ENCODE measurements at places on chromosomes 5 and 9. TPM values are rescaled to one million over a fixed set of nuclear protein-coding genes. Genes with fewer than 3 reads are reported as not detected.

GRCh38 chr5:38764937-38765391 lies 80.8 kb upstream of the OSMR start:
- H3K36me3 ChIP-seq = no peaks in the 10 kb centered on the region
- no peak for DNase-seq
- H3K4me1 ChIP-seq = no peaks in the 10 kb centered on the region

DNA sequence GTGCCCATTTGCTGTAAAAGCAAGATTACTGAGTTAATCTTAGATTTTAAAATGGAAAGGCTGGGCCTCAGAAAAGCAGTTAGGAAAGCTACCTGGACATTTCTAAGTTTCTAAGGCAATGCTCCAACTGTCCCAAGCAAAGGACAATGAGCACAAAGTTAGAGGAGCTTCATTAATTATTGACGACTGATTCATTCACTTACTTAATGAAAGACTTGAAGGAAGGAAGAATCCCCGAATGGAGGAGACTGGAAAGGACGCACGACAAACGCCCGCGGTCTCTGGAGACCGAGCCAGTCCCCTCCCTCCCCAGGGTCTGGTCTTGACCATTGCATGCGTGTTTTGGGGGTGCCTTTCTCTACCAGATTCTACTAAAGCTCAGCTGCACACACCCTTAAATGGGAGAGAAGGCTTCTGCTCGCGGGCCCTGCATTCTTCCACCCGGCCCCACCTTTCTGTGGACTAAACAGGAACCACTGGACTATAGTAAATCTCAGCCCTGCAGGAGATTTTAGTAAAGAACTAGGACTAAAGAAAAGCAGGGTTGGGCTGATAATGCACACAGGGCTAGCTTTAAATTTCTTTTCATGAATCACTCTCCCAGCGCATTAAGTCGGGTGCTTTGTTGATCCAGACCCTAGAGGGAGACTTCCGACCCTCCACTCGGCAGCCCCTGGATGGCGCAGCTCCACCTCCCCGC lies 44.8 kb downstream of the CTSL start:
- H3K27ac ChIP-seq = no peak overlapping the region
- H3K36me3 ChIP-seq = no peaks in the 10 kb centered on the region
- no peaks in the 10 kb centered on the region for H3K4me1 ChIP-seq
- no peak overlapping the region for H3K4me3 ChIP-seq

DNA sequence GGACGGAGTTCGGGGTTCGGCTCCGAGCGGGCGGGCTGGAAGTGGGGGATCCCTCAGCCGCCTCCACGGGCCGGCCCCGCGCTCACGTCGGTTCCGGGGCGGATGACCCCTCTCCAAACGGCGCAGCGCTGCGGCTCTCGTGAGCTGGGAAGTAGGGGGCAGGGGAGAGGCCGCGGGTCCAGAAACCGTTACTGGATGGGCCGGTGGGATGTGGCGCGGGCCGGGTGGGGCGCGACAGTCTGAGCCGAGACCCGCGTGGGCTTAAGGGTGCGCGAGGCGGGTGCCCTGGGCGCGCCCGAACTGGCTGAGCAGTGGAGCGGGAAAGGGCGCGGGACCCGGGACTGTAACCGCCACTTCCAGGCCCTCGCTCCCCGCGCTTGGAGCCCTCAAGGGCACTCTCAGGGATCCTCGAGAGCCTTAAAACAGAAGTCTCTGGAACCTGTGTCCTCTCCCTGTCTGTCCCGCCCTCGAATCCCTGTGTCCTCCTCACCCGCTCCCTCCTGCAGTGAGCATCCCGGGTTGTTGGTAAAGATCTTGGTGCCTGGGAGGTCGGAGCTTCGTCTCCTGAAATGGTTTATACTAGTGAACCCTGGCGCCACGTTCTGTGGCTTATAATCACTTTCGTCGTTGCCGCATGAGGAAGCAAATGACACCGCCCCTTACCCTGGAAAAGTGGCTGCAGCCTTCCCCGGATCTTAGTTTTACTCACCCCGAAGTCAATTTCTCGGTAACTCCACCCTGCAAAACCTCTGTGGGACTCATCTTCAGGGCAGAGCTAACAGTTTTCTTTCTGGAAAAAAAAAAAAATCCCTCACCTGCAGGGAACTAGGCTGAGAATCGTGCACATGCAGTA lies 571 bp upstream of the MARCHF11 start:
- H3K36me3 ChIP-seq = no peaks in the 10 kb centered on the region
- H3K27me3 ChIP-seq = peaks cover 23% of the 10 kb centered on the region
- H3K4me1 ChIP-seq = no peaks in the 10 kb centered on the region
- no peak overlapping the region for H3K4me3 ChIP-seq
- no peak for DNase-seq

- no peak overlapping the region for H3K27ac ChIP-seq
- no peak for DNase-seq
- no peak overlapping the region for H3K4me3 ChIP-seq
Measured at GRCh38 chr5:88879724-88880123, 3.3 kb downstream of the MEF2C start.

DNA sequence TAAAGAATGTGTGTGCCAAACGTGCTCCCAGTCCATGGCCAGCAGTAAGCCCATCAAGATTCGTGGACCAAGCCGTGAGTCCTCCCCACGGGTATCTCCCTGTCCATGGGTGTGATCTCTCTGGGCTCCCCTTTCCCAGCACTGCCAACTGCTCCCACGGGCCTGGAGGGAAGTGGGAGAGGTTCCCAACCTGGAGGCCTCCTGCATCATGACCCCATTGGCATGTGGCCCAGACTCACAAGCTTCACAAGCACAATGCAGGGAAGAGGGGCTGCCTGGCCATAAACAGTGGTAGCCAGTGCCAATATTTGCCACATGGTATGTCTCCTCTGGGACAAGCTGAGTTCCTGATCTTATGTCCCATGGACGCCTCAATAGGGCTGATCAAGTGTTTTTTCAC lies 59.1 kb downstream of the ABLIM3 start:
- no peaks in the 10 kb centered on the region for H3K36me3 ChIP-seq
- H3K27ac ChIP-seq = no peak overlapping the region
- DNase-seq = no peak
- H3K4me3 ChIP-seq = no peak overlapping the region

DNA sequence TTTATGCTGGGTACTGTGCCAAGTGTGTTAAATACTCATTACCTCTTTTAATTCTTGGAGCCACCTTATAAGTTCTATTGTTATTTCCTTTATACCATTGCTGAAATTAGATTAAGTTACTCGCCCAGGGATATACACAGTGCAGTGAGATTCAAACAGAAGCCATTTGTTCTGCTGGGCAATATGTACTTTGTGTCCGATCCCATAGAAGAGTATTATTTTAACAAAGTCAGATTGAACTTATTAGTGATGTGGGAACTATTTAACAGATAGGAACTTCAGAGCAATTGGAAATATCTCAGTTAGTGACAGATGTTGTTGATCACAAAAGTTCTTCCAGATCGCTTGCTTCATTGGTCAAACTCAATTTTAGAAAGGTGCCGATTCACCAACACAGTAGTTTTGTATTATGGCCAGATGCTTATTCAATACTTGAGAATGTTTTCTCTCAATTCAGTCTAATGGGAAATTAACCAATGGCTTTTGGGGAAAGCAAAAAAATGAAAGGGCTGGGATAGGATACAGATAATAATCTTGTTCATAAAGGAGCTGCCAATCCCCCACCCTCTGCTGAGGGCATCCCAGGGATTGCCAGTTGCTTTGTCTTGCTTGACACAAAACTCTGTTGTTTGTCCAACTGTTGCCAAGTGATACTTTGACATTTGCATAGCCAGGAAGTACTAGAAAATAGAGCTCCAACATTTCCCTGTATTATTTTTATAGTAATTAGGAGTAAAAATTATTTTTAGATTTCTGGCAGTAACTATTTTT lies 94.8 kb upstream of the SEMA6A start:
- no peak overlapping the region for H3K4me3 ChIP-seq
- H3K27me3 ChIP-seq = peaks cover 2% of the 10 kb centered on the region
- DNase-seq = no peak
- H3K27ac ChIP-seq = no peak overlapping the region
- no peaks in the 10 kb centered on the region for H3K4me1 ChIP-seq

DNA sequence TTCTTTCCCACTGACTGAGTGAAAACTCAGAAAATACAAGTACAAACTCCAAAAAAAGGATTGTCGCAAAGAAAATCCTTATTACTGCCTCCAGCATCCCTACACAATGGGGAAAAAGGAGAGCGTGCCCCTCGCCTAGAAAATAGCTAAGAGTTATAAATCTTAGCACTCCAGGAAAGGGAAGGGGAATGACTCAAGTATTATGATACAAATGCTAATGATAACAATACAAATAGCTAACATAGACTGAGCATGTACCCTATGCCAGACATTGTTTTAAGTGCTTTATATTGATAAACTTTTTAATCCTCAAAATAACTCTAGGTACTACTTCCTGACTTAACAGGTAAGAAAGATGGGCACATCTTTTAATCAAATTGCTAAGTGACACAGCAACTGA lies 70.8 kb upstream of the VCAN start:
- peaks cover 2% of the 10 kb centered on the region for H3K27me3 ChIP-seq
- H3K4me3 ChIP-seq = no peak overlapping the region
- H3K4me1 ChIP-seq = no peaks in the 10 kb centered on the region
- no peak overlapping the region for H3K27ac ChIP-seq
- no peak for DNase-seq

PRRT1B gene
- not detected for total RNA-seq

- DNase-seq = no peak
- H3K27me3 ChIP-seq = no peaks in the 10 kb centered on the region
- H3K27ac ChIP-seq = no peak overlapping the region
- H3K4me1 ChIP-seq = no peaks in the 10 kb centered on the region
Measured at GRCh38 chr5:161299053-161299452, 247.5 kb downstream of the GABRB2 start.

DNA sequence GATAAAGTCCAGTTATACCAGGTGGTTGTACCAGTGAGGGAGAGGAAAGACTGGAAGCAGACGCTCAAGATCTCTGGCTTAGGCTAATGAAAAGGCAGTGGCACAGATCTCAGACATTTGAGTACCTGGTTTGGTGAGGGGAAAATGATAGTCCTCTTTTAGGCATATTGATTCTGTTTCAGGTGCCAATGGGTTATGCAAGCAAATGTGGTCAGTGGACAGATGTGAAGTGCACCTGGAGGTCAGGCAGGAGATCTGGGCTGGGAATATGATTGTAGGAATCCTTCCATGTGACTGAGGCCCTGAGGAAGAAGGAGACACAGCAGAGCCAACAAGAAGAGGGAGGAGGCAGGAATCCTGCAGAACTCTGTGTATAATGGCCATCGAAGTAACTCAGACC lies 63.7 kb upstream of the SMARCA2 start:
- H3K27ac ChIP-seq = no peak overlapping the region
- no peaks in the 10 kb centered on the region for H3K4me1 ChIP-seq
- H3K36me3 ChIP-seq = no peaks in the 10 kb centered on the region
- no peak for DNase-seq
- H3K4me3 ChIP-seq = no peak overlapping the region
- H3K27me3 ChIP-seq = peaks cover 18% of the 10 kb centered on the region

DNA sequence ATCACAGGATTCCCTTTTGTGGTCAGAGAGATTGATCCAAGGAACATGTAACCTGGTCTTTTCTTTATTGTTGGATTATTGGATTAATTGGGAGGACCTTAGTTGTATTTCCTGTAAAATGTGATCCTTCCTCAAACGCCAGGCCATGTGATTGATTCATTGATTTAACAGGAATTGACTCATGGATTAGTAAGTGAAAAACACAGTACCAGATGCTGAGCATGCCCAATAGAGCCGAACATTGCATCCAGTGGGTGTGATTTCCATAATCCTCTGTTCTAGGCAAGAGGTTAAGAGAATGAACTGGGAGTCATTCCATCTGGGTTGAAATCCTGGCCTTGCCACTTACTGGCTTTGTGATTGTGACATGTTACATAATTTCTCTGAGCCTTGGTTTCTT lies 522.3 kb downstream of the MAT2B start:
- no peaks in the 10 kb centered on the region for H3K36me3 ChIP-seq
- no peaks in the 10 kb centered on the region for H3K27me3 ChIP-seq
- no peak overlapping the region for H3K27ac ChIP-seq
- H3K4me3 ChIP-seq = no peak overlapping the region
- H3K4me1 ChIP-seq = no peaks in the 10 kb centered on the region
- DNase-seq = no peak

DNA sequence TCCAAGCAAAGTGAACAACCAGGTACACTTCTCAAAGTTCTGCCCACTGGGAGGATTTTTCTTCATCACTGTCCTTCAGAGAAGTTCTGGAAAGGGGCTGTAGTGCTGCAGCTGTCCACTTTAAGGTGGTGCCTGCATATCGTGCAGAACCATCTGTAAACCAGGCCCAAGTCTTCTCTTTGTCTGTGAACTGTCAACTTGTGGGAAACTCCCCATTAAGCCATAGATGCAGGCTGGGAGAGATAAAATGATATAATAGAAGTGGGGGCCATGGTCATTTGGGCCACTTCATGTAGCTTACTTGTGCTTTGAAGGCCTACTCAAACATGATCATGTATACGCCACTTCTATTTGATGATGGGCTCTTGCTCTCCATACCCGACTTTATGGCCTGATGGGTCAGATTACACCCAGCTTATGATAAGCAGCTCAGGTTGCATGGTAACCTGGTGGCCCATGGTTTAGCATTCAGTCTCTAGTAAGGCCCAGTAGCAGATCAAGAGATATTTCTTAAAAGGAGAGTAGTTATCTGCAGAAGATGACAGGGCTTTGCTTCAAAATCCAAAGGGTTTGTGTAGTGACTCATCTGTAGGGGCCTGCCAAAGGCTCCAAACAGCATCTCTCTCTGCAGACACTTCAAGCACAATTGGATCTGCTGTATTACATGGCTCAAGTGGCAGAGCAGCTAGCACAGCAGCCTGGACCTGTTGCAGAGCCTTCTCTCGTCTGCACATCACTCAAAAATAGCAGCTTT lies 15.7 kb upstream of the BTF3 start:
- no peak for DNase-seq
- no peak overlapping the region for H3K27ac ChIP-seq
- H3K4me3 ChIP-seq = no peak overlapping the region
- no peaks in the 10 kb centered on the region for H3K4me1 ChIP-seq
- no peaks in the 10 kb centered on the region for H3K36me3 ChIP-seq

DNA sequence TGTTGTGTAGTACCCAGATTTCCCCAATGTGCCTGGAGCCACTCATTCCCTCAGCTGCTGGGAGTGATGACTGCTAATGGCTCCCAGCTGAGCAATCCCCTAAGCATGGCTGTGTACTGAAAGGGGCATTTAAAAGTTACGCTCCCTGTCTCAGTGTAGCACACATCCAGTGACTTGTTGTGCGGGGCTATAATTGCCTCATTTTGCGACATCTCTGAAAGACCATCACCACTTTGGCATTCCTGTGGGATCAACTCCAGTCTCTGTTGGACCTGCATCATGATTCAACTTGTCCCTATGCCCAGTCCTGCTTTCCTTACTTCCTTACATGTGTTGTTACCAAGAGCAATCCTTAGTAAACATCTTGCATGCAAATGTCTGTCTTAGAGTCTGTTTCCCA lies 201.2 kb upstream of the MPDZ start:
- no peaks in the 10 kb centered on the region for H3K36me3 ChIP-seq
- H3K27ac ChIP-seq = no peak overlapping the region
- H3K4me1 ChIP-seq = no peaks in the 10 kb centered on the region
- no peak overlapping the region for H3K4me3 ChIP-seq
- no peak for DNase-seq

- no peaks in the 10 kb centered on the region for H3K4me1 ChIP-seq
- H3K36me3 ChIP-seq = no peaks in the 10 kb centered on the region
- H3K27ac ChIP-seq = no peak overlapping the region
- no peaks in the 10 kb centered on the region for H3K27me3 ChIP-seq
Measured at GRCh38 chr9:82436475-82436874, 447.9 kb downstream of the SPATA31D1 start.

All from activated T-helper 1 cell treated with anti-CD3 and anti-CD28 coated beads, Interleukin-12 subunit alpha, Interleukin-12 subunit beta, Interleukin-2, Interleukin-4 antibody, amounts not matched to agents 30 ng/mL and 10 ng/mL and 1 ng/mL, durations not matched to agents 14 hours and 24 hours and 36 hours (primary cell).